NCI-H2171 treated with DMSO at 0.1 percent for 48 hours (cell line): ENCODE measurements at places on chromosomes 6 and 20.
A peak's percentile ranks its signal among the peaks of the same experiment; 100 is the strongest.

DNA sequence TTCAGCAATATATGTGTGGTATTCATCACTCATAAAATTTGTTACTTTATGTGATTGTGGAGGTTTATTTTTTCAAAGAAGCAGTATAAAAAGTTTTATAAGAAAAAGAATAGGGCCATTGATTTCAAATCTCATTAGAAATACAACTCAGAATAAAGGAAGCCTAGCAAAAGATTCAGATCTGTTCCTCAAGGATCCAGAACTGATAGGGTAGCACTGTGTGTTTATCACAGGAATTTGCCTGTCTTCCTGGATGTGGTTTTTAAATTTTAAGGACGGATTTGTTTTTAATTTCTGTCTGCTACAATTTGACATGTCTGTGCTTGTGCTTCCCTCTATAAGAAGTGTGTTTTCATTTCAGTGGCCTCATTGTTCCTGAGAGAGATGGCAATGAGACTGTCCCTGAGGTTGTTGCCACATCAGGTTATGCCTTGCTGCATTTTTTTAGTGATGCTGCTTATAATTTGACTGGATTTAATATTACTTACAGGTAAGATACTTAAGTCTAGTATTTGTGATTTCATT, 74.6 kb downstream of the ATRN start:
- no peak for DNase-seq

GRCh38 chr20:1376408-1377270, 16.2 kb downstream of the FKBP1A start:
- no peak for DNase-seq

DNA sequence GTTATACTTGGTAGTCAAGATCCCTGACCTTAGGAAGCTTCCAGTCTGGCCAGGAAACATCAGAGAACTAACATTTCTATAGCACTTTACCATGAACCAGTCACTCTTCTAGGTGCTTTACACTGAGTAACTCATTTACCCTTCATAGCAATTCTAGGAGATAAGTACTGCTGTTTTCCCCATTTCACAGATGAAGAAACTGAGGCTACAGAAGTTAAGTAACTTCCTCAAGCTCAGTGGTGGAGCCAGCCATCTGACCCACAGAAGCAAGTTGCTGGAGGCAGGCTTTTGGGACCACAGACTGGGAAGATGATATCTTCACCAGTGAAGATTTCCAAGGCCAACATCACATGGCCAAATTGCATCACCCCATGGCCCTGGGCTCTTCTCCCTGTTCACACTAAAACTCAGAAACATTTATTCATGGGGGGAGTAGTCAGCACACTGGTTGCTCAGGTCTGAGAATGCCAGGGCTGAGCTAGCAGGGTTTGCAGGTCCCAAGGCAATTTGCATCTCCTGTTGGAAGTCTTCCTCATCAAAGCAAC, 70.3 kb downstream of the UNC5CL start:
- DNase-seq: no peak

- DNase-seq: no peak
These were observed 43.4 kb upstream of the BLCAP start for GRCh38 chr20:37571033-37571432.

GRCh38 chr6:89479897-89480296, 46.9 kb downstream of the ANKRD6 start:
- no peak for DNase-seq

- DNase-seq: peak; percentile 89
These were observed 5.1 kb downstream of the TP53INP2 start for GRCh38 chr20:34709044-34709830.

DNA sequence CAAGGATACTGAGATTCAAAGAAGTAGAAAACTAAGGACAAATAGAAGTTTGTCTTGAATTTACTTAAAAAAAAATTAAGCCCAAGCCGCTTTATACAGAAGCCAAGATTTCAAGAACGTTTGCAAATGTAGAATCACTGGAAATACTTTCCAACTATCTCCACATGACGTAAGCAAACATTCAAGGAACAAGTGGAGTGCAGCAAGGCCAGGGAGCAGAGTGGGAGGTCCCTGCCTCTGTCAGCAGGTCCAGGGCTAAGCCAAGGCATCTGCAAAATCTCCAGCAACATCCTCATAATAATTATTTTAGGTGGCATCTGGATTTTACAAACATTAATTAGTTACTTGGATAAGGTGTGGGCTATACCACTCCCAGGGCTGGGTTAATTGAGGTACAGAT, 60.1 kb upstream of the AKIRIN2 start:
- DNase-seq: no peak

DNA sequence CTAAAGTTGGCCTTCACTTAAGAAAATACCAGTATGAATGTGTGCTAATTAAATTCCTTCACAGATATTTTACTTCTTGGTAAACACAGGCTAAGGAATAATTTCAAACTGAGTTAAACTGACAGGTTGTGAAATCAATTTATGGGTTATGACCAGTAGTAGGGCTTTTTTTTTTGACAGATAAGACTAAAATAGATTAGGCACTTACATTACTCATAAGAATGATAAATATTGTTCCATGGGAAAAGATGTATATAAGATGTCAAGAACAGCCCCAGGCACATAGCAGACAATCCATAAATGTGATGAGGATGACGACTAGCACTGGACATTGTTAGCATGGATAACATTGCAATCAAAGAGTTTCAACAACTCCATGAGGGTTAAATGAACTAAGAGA, 22.9 kb downstream of the NT5E start:
- no peak for DNase-seq

DNA sequence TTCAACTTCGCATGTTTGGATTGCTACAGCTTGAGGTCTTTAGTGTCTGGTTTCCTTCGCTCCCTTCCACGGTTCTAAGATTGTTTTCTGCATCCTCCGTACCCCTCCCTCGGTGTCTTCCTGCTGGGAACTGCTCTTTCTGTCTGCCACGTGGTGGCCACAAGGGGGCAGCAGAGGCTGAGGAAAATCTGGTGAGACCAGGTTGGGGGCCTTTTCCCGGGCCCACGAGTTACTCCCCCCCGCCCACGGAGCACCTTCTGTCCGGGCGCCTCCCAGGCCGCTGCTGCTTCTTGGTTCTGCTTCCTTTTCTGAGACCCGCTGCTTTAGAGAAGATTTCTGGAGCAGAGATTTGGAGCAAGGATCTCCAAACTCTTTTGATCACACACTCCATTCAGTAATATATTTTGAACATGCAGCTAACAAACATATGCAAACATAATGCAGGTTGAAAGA, 21.1 kb upstream of the NOTCH4 start:
- peak; percentile 38 for DNase-seq

DNA sequence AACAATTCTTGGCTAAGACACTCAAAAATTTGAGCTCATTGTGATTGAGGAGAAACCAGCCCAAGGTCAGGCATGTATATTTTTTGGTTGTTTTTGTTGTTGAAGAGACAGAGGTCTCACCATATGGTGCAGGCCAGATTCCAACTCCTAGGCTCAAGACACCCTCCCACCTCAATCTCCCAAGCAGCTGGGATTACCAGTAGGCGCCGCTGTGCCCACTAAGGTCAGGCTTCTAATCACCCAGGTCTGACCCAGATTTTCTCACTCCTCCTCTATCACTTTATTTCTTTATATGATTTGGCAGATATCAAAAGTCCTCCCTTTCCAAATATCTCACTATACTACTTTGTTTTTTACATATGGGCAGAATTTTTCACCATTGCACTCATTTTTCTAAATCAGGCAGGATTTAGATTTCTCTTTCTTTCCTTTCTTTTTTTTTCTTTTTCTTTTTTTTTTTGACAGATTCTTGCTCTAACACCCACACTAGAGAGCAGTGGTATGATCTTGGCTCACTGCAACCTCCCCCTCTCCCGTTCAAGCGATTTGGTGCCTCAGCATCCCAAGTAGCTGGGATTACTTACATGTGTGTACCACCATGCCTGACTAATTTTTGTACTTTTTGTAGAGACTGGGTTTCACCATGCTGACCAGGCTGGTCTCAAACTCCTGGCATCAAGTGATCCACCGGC, 1.7 kb upstream of the C6orf141 start:
- DNase-seq: peak; percentile 29

DNA sequence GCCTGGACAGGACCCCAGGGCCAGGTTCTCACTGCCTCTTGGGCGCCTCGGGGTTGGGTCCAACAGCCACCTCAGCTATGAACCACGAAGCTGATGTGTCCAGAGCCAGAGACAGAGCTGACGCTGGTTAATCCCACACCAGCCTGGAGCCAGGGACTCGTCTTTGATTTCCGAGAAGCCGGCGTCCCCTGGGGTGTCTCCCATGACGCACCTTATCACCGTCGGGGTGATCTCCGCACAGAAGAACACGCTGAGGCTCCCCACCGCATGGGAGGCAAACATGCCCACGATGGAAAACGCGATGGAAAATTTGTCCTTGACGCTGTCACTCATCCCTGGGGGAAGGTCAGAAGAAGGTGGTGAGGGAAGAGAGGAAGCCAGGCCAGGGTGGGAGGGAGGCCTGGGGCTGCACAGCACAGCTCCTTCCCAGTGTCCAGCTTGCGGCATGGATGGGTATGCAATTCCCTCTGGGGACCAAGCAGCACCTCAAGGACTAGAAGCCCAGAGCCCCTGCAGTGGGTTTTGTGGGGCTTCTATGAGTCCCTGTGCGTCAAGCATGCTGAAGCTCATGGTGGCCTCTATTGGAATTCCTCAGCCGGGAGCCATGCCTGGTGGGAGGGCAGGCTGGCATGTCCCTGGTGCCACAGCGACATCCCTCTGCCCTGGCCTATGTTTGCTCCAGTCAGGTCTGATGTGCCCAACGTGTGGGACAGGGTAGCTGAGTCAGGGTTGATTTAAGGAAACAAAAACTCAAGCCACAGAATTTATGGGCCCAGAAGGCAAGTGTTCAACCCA, 25.1 kb downstream of the PSMG4 start:
- no peak for DNase-seq

DNA sequence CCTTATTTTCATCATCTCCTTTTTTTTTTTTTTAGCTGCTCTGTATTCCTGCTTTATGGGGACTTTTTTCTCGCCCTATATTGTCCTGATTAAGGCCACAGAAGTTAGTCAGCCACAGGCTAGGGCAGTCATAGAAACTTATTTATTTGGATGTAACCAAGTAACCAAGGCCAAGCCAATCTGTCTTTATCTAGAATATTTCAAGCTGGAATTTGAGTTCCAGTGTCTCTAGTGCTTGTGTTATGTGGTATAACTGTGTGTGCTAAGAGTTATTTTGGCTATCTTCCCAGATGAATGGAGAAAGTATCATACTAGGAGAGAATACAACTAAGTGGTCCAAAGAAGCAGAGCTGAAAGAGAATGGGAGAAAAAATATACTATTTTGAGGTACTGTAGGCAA, 751.5 kb downstream of the CBLN4 start:
- DNase-seq: no peak

DNA sequence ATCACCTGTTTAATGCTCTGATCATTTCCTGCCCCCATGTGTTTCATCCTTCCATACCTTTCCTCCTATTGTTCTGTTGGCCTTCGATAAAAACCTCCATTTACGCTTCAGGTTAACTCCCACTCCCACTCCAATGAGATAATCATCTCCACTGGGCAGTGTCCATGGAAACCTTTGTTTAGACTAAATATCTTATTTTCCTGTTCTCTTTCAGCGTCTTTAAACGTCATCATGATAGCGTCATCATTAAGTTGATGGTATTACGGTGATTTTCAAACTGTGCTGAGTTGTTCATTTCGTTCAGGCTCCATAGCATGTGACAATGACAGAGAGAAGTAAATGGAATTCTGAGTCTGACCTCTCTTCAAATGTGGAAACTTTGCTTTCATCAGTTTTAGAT, 970.5 kb upstream of the SLC35B3 start:
- DNase-seq: no peak

GRCh38 chr6:36777801-36778200, 61.4 kb downstream of the CPNE5 start:
- DNase-seq: no peak

GRCh38 chr20:20205141-20205861, 153.0 kb downstream of the CFAP61 start:
- no peak for DNase-seq

GRCh38 chr20:10762216-10762615, 88.4 kb upstream of the JAG1 start:
- no peak for DNase-seq

DNA sequence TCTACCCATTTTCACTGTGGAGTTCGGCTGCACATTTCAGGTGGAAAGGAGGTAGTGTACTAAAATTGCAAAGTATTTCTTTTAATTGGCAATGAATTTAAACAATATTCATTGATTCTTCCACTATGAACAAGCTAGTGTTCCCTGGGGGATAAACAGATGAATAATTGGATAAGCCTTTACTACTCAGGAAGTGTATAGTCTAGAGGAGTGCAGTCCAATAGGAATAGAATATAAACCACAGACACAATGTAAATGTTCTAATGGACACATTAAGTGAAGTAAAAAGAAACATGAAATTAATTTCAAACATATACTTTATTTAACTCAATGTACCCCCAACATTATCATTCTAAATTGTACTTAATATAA, 28.7 kb downstream of the SGK1 start:
- no peak for DNase-seq

GRCh38 chr6:54191461-54191860, 80.2 kb downstream of the MLIP start:
- no peak for DNase-seq

- no peak for DNase-seq
These were observed 28.0 kb downstream of the ASXL1 start for GRCh38 chr20:32386091-32386490.

- no peak for DNase-seq
These were observed 4.8 kb downstream of the COL9A1 start for GRCh38 chr6:70298068-70298467.

DNA sequence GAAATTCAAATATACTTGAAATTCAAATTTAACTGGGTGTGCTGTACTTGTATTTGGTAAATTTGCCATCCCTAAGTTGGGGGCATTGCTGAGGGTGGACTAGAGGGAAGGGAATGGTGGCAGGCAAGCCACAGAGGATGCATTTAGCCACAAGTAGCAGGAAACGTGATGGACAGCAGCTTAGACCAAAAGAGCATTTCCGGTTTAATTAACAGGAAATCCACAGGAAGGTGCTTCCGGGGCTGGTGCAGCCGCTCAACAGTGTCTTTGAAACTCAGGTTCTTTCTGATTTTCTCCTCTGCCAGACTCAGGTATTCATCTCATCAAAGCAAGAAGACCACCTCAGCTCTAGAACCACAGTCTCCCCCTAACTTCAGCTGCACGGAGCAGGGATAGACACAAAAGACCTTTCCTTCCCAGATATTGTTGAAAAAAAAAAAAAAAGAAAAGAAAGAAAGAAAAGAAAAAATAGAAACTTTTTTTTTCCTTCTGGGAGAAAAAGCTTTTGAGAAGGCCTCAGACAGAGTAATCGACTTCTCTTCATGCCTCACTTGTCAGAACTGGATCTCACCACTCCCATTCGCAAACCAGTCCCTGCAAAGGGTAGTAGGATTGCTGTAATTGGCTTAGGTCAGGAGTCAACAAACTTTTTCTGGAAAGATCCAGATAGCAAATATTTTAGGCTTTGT, 8.0 kb upstream of the BCAS1 start:
- DNase-seq: no peak

DNA sequence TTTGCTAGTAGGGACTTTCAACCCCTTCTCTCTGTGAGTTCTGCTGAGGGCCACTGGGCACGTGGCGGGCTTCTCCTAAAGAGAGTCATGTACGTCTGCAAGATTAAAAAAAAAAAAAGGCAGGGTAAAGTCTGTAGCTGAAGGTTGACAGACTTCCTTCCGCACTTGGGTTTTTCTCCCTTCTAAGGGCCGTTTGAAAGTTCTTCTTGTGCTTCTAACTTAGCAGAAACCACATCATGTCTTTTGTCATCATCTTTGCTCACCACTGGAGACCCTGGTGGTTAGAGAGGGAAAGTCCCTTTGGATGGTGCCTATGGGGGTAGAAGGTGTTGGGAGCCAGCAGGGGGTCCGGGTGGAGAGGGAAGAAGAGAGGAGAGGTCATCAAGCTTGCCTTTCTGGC, 31.4 kb downstream of the PRDM1 start:
- DNase-seq: no peak
